COLO829 (cell line): ENCODE measurements at places on chromosomes 4 and X.

- DNase-seq, result no peak
Observed at GRCh38 chrX:153638041-153638371, 9.0 kb upstream of the DUSP9 start.

- no peak for DNase-seq
Observed at GRCh38 chr4:26407476-26407875, 82.8 kb downstream of the CCKAR start.

DNA sequence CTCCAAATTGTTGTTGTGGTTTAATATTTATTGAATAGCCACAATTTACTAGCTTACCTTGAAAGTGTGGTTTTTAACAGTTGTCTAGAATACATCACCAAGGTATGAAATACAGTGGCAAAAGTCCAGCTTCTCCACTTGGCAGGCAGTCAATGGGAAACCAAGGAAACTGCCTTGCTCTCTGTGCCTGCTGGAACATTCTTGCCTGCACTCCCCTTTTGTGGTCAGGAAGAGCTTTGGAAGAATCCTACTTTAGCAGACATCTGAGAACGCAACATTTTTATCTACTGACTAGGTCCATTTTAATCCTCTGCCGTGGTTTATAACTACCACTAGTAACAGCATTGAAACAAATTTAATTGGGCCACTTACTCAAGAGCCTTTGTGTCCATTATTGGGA lies 64.5 kb downstream of the TENM3 start:
- DNase-seq, result no peak

DNA sequence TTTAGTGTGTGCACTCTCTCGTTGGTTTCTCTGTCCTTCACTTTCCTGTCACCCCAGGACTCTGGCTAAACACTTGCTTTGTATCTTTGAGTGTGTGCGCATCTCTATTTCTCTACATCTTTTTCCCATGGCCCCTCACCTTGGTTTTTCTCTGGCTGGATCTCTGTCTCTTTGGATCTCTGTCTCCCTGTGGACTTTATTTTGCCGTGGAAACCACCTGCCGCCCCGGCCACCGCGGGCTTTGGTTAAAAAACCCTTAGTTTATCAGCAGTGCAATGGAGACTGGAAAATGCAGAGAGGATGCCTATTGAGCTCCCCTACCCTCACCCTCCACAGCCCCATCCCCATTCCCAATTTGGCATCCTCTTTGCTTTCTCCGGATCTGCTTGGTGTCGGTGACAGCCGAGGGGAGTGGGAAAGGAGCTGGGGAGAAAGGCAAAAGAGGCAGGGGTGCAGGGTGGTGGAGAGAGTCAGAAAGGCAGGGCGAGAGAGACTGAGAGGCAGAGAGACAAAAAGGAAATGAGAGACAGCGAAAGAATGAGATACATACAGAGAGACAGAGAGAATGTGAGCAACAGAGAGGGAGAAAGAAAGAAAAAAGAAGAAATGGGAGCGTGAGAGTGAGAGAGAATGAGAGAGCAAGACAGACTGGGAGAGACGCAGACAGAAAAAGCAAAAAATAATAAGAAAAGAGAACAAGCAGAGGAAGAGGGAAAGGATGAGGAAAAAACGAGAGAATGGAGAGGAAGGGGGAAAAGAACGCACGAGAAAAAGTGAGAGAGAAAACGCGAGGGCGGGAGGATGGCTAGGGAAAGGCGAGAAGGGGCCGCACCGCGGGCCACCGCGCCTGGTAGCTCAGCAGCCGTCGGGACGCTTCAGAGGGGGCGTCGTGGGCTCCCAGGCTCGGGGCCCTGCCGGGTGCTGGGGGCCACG lies 688 bp downstream of the GPR101 start:
- DNase-seq, result no peak

GRCh38 chr4:3462321-3462789 lies 751 bp upstream of the DOK7 start:
- no peak for DNase-seq
